DMS79 treated with DMSO at 0.1 percent for 48 hours (cell line): ENCODE measurements at places on chromosomes 4 and X.

- no peak for DNase-seq
Observed at GRCh38 chr4:73852771-73853170, 325 bp upstream of the PF4V1 start.

- peak; percentile 29 for DNase-seq
Observed at GRCh38 chrX:24577091-24577490, 70.1 kb downstream of the PCYT1B start.

DNA sequence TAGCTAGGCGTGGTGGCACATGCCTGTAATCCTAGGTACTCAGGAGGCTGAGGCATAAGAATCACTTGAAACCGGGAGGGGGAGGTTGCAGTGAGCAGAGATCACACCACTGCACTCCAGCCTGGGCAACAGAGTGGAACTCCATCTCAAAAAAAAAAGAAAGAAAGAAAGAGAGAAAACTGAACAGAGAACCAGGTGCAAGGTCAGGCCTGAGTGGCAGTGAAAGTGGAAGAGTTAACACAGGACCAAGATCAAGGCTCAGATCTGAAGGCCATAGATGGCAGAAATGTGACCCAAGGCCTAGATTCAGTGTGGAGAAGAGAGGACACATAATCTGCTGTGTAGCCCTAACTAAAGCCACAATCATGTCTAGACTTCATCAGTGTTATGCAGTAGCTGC is 4.9 kb upstream of the ZNF630 start:
- no peak for DNase-seq

GRCh38 chr4:152771741-152772533 is 7.6 kb downstream of the TIGD4 start:
- no peak for DNase-seq

DNA sequence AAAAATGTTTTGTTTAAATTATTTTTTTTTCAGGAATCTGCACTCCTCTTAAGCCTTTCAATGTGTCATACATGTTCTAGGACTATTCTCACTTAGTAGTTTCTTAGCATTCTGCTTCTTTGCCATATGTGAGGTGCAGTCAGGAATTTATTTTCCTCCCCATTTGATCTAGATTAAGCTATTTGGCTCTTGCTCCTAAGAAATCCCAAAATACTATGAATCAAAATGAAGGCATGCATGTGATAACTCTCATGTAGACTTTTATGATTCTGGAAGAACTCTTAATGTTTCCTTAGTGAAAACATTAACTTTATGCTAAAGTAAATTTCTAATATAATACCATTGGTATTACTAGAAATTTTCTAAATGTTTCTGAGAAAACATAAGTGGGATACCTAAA is 664.5 kb downstream of the RAPGEF2 start:
- no peak for DNase-seq

DNA sequence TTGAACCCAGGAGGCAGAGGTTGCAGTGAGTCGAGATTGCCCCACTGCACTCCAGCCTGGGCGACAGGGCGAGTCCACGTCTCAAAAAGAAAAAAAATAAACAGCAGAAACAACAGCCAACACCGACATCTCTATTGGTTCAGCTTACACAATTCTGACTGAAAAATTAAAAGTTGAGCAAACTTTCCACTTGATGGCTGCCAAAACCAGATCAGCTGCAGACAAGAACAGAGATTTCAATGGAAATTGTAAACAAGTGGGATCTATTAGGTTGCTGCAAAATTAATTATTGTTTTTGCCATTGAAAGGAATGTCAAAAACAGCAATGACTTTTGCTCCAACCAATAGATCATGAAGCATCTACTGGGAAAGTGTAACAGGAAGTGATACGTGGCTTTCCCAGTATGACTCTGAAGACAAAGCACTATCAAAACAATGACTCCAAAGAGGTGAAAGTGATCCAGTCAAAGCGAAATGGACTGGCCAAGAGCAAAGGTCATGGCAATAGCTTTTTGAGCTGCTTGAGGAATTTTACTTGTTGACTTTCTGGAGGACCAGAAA is 26.3 kb downstream of the UPF3B start:
- no peak for DNase-seq

- DNase-seq = peak; percentile 58
Observed at GRCh38 chr4:78058591-78059523, 1.7 kb downstream of the FRAS1 start.
